ENCODE measurements at places on chromosomes 12 and 14.
A peak's percentile ranks its signal among the peaks of the same experiment; 100 is the strongest.

- no peak for DNase-seq
Measured at GRCh38 chr12:76976777-76977382, 88.5 kb downstream of the E2F7 start.

DNA sequence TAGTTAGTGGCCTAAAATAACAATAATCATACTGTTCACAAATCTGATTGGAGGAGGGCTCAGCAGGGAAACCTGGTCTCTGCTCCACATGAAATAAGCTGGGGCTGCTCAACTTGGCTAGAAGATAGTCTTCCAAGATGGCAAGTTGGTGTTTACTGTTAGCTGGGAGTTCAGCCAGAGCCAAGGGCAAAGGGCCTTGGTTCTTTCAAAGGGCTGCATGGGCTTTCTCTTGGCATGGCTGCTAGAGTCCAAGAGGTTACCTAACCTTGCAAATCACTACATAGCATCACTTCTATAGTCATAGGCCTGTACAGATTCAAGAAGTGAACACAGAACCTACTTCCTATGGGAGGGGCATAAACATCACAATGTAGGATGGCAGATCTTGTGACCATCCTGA is 7.1 kb downstream of the EXOC5 start:
- no peak for DNase-seq

- no peak for DNase-seq
Measured at GRCh38 chr14:43795600-43796228, 711.4 kb downstream of the FSCB start.

- no peak for DNase-seq
Measured at GRCh38 chr14:97319691-97320090, 522.5 kb downstream of the VRK1 start.

GRCh38 chr14:63504648-63505047 is 38.5 kb downstream of the PPP2R5E start:
- no peak for DNase-seq

GRCh38 chr14:105993814-105994213 is 467.4 kb downstream of the TMEM121 start:
- DNase-seq, result no peak

DNA sequence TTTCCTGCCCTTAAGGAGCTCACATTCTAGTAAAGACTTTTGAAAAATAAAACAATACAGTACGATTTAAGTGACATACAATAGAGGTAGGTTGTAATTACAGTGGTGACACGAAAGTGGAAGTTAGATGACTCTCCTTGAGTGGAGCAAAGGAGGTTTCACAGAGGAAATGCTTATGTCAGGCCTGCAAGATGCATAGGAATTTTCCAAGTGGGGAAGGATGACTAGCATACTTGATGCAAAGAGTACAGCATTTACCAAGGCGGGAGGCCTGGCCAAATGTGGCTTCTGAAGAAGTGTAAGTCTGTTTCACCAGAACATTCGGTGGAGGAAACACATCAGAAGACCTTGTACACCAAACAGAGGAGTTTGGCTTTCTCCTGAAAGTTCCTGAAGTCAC is 55.2 kb downstream of the ERO1A start:
- no peak for DNase-seq

DNA sequence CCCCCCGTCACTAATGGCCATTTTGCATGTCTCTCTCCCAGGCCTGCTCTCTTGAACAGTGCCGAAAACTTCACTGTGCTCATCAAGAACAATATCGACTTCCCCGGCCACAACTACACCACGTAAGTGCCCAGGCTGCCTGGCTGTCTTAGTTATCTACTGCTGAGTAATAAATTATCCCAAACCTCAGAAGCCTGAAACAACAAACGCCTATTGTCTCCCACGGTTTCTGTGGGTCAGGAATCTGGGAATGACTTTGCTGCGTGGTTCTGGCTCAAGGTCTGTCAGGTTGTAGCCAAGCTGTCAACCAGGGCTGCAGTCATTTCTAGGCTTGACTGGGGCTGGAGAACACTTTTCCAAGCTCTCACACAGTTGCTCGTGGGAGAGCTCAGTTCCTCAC is 32.6 kb downstream of the P2RX7 start:
- no peak for DNase-seq

- no peak for DNase-seq
Measured at GRCh38 chr12:33763331-33763730, 259.0 kb upstream of the ALG10 start.

GRCh38 chr14:64772397-64772950 is 68.2 kb downstream of the PLEKHG3 start:
- DNase-seq, result no peak

- DNase-seq, result no peak
Measured at GRCh38 chr14:23146351-23146910, 27.4 kb upstream of the CEBPE start.

- DNase-seq, result no peak
Measured at GRCh38 chr14:25103820-25104219, 53.9 kb upstream of the STXBP6 start.

GRCh38 chr12:2053691-2054090 is 904 bp downstream of the CACNA1C start:
- peak; percentile 81 for DNase-seq

DNA sequence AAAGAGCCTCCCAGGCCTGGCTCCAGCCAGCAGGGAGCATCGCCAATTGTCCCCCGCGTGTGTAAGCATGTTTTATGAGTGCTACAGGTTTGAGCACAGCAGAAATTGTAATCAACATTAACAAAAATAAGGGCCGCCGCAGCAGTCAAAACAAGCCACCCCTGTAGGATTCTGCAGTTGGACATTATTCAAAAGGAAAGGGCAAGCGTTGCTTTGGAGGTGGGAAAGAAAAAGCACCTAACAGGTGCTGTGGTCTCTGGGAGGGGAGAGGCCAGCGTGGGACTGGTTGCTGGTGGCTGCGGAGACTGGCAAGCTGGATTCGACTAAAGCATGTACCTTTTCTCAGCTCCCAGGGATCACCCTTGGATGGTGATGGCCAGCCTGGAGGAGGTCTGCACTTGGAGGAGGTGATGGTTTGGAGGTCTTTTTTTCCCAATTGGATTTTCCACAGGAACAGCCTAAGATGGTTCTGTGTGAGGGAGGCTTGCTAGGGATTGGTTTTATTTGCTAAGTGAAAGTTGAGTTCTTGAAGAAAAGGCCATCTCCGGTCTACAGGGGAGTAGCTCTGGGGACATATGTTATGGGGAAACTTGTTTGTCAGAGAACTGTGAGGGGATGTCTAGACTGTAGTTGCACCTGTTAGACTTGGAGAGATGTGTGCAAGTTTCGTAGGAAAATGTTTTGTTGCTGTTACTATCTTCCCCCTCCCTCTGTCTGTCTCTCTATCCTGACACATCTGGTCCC is 2.0 kb downstream of the DYRK2 start:
- DNase-seq, result no peak

- DNase-seq, result peak; percentile 86
Measured at GRCh38 chr12:118120579-118121363, 15.2 kb upstream of the PEBP1 start.

GRCh38 chr12:120290609-120291305 is 946 bp downstream of the RNU4-2 start:
- no peak for DNase-seq

DNA sequence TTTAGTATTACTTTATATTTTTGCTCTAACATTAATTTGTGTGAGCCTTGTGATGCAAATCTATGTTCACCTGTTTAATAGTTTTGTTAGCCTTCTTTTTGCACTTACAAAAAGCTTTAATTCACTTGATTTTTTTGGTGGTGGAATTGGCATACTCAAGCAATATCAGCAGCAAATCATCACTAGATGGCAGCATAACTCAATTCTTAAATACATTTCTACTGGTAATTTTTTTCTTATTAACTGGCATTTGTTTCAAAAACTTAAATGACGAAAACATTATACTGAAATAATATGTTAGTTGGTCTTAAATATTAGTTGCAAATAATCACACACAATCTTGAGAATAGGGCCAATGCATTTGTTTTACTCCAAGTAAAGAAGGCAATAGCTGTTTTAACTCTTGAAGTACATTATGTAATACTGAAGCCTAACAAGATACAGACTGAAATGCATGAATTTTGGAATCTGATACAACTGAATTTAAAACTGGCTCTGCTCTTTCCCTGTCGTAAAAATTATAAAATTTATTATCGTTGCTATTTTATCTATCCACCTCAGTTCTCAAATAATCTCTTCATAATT is 151.5 kb downstream of the ATXN7L3B start:
- DNase-seq, result peak; percentile 5

DNA sequence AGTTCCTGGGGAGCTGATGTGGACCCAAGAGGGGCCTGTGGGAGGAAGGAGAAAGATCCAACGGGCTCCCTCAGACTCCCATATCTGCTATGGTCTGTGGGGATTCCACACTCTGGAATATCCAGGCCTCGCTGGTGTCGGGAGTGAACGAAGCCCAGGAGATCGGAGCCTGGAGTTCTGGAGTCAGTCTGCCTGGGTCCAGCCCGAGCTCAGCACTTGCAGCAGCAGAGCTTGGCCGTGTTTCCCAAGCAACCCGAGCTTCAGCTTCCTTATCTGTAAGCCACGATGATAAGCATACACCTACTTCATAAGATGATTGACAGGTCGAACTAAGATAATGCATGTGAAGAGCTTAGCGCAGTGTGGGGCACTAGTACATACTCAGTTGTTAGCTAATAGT is 10.1 kb downstream of the LTBP2 start:
- DNase-seq, result no peak

DNA sequence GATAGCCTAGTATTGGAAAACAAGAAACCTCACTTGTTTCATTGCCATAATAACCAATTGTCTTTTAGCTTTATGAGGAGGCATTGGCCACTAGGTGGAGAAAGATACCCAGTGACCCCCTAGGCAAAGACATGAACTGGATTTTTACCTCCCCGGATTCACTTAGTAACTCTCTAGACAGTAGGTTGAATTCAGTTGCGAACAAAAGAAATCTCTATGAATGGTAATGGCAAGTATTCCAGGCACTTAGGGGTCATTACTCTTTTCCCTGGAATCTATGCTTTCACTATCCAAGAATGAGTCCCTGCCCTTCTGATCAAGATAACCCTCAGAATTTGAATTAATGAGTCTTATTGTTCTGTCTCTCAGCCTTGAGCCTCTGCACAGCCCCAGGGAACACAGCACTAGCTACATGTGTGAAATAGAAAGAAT is 29.5 kb upstream of the RHOJ start:
- DNase-seq, result peak; percentile 55

- DNase-seq, result no peak
Measured at GRCh38 chr12:132834181-132834711, 5.6 kb upstream of the GOLGA3 start.

DNA sequence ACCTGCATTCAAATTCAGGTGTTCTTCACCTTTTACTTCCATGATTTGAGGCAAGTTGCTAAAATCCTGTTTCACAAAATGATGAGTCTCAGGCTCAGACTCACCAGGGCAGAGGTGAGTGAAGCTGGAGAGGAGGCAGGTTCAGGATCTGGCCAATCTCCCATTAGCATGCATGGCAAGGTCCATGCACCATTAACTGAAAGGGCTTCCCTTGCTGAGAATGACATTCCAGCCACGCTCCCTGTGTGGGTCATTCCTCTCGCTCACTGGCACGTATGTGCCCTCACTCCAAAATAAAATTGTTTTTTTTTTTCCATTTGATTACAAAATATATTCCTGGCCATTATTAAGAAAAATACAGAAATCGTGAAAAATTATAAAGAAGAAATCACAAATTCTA is 257.6 kb downstream of the C12orf75 start:
- DNase-seq, result no peak

- no peak for DNase-seq
Measured at GRCh38 chr14:87334997-87335685, 657.8 kb downstream of the GALC start.

GRCh38 chr14:71739273-71739990 is 192.8 kb upstream of the RGS6 start:
- peak; percentile 53 for DNase-seq

- DNase-seq, result no peak
Measured at GRCh38 chr12:20695232-20695631, at the start of gene SLCO1C1. Gene SLCO1C1, plus strand, starts transcription at chr12:20695332. Its CDS starts 4,245 bp downstream, at chr12:20699577.

- no peak for DNase-seq
Measured at GRCh38 chr14:36807727-36808126, 146.1 kb downstream of the PAX9 start.

DNA sequence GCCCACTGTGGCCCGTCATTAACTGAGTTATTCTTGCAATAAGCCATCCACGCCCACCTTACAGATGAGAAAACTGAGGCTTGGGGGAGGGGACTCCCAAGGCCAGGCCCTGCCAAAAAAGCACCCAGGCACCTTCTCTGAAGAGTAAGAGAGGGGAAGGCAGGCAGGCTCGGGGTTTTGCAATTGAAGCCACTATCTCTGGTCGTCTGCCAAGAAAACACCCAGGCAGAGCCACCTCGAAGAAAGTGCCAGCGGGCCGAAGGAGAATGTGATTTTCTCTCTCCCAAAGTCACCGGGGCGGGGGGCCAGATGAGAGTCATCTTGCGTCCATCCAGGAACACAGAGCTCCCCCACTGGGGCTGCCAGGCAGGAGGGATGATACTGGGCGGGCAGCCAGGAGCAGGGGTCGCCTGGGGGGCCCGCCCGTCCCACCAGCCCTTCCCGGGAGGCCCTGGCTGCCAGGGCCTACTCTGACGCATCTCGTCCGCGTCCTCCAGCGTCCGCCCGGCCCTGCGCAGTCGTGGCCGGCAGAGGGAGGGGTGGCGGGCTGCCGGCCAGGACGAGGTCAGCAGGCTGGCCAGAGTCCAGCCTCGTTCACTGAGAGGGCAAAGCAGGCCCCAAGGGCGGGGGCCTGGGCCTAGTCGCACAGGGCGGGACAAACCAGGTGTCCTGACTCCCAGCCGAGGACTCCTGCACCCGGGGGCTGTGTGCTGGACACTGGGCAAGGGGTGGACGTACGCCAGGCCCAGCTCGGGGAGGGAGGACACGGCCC is 74.3 kb downstream of the RFLNA start:
- DNase-seq, result peak; percentile 96

GRCh38 chr12:114701553-114701952 is 17.6 kb upstream of the TBX3 start:
- no peak for DNase-seq

DNA sequence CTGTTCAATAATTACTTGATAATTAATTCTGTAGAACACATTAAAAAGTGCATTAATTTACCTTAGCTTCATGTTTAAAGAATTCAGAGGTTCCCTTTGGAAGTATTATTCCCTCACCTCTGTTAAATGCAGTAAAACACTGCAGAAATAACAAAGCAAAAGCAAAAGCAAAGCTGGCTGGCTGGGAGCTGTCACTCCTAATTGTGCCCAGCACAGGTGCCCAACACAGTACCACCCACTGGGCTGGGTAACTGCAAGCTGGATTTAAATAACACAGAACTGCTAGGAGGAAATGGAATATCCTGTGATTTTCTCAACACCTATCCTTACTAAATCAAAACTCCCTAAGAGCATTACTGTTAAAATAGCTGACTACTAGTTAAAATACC is 72.6 kb downstream of the SLC2A13 start:
- no peak for DNase-seq

Measured in SK-N-SH (cell line).